ENCODE measurements at places on chromosomes 7 and 10.

- no peak for DNase-seq
Observed at GRCh38 chr7:89780291-89780690, 374.0 kb upstream of the STEAP1 start.

DNA sequence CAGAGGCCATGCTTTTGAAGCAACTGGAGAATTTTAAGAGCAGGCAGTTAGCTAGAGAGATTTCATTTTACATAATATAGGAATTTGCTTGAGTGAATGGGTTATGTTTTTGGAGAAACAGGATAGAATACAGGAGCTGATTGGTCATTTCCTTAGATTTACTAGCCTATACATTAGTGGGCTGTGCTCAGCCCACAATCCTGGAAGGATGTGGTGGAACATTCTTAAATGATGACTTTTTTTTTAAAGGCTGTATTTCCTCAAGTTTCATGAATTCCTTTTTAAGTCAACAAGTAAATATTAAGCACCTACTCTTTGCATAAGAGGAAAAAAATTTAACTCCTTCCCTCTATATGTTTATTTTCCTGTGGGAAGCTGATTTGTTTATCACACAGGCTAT lies 314.4 kb upstream of the BMPER start:
- DNase-seq, result no peak

- no peak for DNase-seq
Observed at GRCh38 chr7:151024435-151025056, at the start of gene ATG9B. Gene ATG9B (minus strand): TSS chr7:151024494. CDS start chr7:151024423, 71 bp downstream.

GRCh38 chr10:127826154-127826725 lies 66.5 kb downstream of the CLRN3 start:
- DNase-seq, result no peak

DNA sequence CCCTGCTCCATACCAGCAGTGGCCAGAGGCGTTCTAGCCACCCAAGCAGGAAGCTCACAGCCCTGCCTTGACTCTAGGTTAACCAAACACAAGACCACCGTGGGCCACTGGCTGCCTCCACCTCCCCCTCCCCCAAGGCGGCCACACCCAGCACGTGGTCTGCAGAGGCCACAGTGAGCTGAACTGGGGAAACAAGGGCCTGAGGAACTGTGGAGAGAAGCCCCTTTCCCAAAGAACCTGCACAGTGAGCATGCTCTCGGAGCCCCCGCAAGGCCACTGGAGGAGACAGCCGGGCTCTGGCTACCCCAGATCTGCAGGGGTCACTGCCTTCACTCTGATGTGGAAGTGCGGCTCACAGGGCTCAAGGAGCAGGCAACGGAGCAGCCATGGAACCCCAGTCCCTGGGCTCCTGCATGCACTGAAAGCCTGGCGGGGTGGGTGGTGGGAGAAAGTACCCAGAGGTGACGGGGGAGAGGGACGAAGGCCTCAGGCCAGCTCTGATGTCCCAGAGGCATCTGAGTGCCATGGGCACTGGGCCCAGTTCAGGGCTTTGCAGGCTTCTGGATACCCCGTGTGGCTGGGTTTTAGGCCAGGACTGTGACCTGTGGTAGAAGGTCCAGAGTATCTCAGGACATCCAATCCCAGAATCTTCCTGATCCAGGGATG lies 189.2 kb downstream of the EBF3 start:
- no peak for DNase-seq

- DNase-seq, result no peak
Observed at GRCh38 chr10:67837541-67838314, at the start of gene DNAJC12. Gene DNAJC12 (minus strand): TSS chr10:67838188. CDS start chr10:67838011, 177 bp downstream.

GRCh38 chr10:14456870-14457266 lies 126.1 kb upstream of the FRMD4A start:
- no peak for DNase-seq
